ENCODE measurements at places on chromosomes 16 and 17. TPM values are rescaled to one million over a fixed set of nuclear protein-coding genes. Genes with fewer than 3 reads are reported as not detected.

DNA sequence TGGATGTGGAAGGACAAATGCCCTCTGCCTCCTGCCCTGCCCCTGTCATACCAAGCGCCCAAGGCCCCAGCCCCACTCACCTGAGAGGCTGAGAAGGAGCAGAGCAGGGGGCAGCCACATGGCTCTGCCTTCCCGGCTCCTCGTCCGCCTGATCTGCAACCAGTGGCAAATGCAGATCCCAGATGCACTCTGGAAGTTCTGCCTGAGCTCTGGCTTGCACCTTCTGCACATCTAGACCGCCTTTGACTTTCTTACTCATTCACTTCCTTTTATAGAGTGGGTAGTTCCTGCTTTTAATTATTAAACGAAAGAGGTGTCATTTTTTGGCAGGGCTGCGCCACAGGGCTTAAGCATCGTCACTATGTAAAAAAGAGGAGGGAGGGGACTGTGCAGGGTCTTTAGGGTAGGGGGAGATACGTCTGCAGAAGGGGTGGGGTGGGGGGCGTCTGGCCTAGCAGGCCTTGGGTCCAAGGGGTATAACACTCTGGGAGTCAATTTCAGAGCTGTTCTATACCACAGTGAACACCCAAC is at the start of gene CD300LB:
Gene CD300LB, minus strand, starts transcription at position 245 of the 531 bp plus-strand sequence. Its CDS starts 125 bp downstream, at position 120.
- H3K4me1 ChIP-seq = peaks cover 39% of the 10 kb centered on the region
- DNase-seq = no peak
- no peaks in the 10 kb centered on the region for H3K36me3 ChIP-seq
- no peak within 1 kb of the TSS for H3K4me3 ChIP-seq

DNA sequence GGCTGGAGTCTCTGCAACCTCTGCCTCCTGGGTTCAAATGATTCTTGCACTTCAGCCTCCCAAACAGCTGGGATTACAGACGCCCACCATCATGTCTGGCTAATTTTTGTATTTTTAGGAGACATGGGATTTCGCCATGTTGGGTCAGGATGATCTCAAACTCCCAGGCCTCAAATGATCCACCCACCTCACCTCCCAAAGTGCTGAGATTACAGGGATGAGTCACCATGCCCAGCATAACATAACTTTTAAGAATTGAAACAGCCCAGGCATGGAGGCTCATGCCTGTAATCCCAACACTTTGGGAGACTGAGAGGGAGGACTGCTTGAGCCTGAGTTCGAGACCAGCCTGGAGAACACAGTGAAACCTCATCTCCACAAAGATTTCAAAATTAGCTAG is 2.5 kb downstream of the RSL1D1 start:
- H3K27me3 ChIP-seq = no peaks in the 10 kb centered on the region
- H3K36me3 ChIP-seq = no peaks in the 10 kb centered on the region
- H3K27ac ChIP-seq = no peak overlapping the region
- DNase-seq = no peak
- H3K4me3 ChIP-seq = no peak overlapping the region
- H3K4me1 ChIP-seq = peaks cover 24% of the 10 kb centered on the region

GRCh38 chr16:48608452-48608851 is 1.5 kb downstream of the N4BP1 start:
- peak; percentile 43 for DNase-seq
- no peak overlapping the region for H3K27ac ChIP-seq
- no peaks in the 10 kb centered on the region for H3K36me3 ChIP-seq
- H3K4me3 ChIP-seq = peak overlapping the region; percentile 77
- peaks cover 56% of the 10 kb centered on the region for H3K4me1 ChIP-seq

- DNase-seq = no peak
- H3K27me3 ChIP-seq = no peaks in the 10 kb centered on the region
- no peak overlapping the region for H3K4me3 ChIP-seq
- no peaks in the 10 kb centered on the region for H3K36me3 ChIP-seq
These were observed 153.1 kb upstream of the NOG start for GRCh38 chr17:56440419-56440818.

DNA sequence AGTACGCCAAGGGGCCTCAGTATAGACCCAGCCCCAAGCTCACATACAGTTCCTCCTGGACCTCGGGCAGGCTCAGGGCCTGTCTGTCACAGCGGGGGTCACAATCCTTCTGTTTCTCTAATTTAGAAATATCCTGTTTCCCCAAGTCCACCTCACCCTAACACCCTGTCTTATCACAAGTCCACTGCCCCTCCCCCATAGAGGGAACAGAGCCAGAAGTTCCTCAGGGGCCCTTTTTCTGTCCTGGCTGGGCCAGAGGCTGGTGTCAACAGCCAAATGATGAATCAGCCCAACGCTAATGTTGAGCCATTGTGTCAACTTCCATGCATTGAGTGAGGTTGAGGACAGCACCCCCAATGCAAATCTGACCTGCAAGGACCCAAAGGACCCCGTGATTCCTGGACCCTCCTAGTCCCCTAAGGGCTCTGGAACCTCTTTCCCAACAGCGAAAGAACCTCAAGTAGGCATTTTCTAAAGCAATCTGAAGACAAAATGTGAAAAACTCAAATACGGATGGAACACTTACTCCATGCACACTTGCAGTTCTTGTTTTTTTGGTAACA is 58.6 kb downstream of the PECAM1 start:
- no peak overlapping the region for H3K4me3 ChIP-seq
- no peaks in the 10 kb centered on the region for H3K27me3 ChIP-seq
- H3K27ac ChIP-seq = no peak overlapping the region
- DNase-seq = no peak
- H3K4me1 ChIP-seq = peaks cover 14% of the 10 kb centered on the region

DNA sequence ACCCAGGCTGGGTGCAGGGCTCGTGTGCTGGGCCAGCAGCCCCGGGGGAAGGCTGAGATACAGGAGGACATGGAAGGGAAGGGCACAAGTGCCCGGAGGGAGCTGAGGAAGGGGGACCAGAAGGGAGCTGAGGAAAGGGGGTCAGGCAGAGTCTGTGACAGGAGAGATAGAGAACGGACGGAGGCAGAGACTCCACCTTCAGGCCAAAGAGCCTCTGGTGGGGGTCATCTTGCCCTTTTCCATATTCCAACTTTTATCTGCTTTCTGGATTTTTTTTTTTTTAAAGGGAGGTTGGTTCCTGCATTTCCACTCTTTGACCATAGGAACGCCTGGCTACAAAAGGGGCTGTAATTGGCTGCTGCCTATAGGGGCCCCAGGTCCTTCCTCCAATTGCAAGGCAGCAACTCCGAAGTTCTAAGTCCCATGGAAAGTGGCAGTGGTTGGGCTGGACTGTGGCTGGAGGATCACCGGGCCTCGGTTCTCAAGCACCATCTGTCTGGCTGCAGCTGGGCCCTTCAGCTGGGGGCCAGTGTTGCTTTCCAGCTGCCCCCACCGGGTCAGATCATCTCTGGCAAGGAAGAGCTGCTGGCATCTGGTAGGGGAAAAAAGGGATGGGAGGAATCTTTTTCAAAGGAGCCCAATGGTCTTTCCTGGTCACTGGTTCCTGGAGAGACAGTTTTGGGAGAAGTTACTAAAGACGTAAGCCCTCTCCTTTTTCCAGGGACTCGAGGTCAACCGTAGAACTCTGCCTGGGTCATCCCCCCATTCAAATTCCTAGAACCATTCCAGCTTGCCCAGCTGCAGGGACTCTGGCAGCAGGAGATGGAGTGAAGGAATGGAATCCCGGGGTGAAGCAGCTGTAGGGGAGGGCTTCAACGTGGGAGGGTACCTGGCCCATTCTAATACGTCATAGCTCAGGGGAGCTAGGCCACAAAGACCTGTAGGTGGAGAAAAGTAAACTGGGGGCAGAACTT is 13.1 kb upstream of the MRPS23 start:
- H3K27ac ChIP-seq = no peak overlapping the region
- H3K4me3 ChIP-seq = no peak overlapping the region
- DNase-seq = no peak
- no peaks in the 10 kb centered on the region for H3K36me3 ChIP-seq

GRCh38 chr16:12094537-12095265 is 118.2 kb downstream of the SNX29 start:
- H3K27me3 ChIP-seq = no peaks in the 10 kb centered on the region
- no peak for DNase-seq
- no peaks in the 10 kb centered on the region for H3K36me3 ChIP-seq
- H3K4me3 ChIP-seq = no peak overlapping the region

- H3K36me3 ChIP-seq = no peaks in the 10 kb centered on the region
- H3K4me1 ChIP-seq = peaks cover 12% of the 10 kb centered on the region
- no peak for DNase-seq
- no peak overlapping the region for H3K27ac ChIP-seq
These were observed 4.3 kb upstream of the NXN start for GRCh38 chr17:983921-984320.

DNA sequence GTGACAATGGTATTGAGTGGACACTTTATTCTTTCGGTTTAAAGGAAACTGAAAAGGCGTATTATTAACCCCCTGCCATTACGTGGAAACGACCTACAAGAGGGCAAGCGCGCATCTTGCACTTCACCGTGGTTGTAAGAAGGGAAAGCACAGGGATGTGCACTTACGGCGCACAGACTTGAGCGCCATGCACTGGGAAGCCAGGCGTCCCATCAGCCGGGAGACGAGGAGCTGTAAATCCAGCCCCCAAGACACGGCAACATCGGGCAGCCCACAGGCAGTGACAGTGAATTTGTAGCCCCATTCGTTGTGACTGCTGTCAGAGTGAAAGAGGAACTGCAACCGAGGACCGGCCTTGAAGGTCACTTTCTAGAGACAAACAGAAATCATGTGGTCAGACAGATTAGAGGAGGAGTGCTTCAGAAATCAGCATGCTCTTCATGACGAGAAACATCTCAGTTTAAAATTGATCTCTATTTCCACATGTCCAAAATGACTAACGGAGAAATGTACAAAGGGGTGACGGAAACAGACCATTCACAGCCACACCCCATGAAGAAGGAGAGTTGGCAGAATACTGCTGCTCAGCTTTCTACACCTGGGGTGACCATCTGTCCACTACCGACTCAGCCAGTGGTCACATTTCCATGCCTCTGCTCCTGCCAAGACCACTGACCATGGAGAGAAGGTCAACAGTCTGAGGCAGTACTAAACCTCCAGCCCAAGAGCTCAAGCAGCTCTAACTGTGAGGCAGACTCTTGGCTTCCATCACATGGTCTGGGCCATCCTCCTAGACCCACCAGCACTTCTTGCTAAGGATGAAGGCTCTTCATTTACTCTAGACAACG is 68.6 kb downstream of the ZZEF1 start:
- peak overlapping the region; percentile 54 for H3K27ac ChIP-seq
- H3K4me3 ChIP-seq = no peak overlapping the region
- peak; percentile 64 for DNase-seq

Gene MYL4
- polyA plus RNA-seq = 0.26 TPM

Gene GCGR
- not detected for polyA plus RNA-seq

Gene RNF222
- polyA plus RNA-seq = 2.6 TPM

Gene KRTAP4-1
- polyA plus RNA-seq = not detected

Gene PPL
- polyA plus RNA-seq = not detected

Gene DNAAF8
- polyA plus RNA-seq = not detected

Gene CYGB
- polyA plus RNA-seq = 0.42 TPM
